Activated CD4-positive, alpha-beta T cell treated with anti-CD3 and anti-CD28 coated beads for 24 hours (primary cell): ENCODE measurements at places on chromosomes 13 and 19.

DNA sequence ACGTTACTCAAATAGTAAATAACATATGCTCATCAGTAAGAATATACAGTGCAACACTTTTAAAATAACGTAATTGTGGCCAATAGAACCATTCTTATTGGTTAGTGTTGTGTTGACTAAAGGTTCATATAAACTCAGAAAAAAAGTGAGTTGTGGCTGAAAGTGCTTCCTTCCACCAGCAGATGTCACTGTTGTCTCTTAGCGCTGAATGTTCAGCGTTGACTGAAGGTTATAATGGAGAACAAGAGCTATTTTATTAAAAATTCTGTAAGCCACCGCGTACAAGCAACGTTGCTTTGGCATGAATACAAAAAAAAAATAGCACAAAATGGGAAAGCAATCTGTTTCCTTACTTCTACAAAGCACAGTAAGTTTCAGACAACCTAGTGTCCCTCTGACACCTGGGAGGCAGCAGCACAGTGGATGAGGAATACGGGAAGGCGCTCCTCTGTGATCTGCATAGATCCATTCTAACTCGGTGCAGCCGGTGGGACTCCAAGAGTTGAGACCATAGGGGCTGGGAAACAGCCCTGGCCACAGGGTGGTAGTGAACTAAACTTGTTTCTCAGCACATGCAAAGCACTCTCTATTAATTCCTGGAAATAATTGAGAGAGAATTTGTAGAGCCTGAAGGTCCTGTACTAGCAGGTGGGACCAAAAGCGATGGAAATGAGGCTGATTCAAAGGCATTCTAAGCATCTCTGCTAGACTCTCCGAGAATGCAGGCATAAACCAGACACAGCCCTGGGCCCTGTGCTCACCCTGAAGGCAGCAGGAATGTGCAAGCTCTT, 23.9 kb upstream of the OXGR1 start:
- DNase-seq = peak; percentile 6

DNA sequence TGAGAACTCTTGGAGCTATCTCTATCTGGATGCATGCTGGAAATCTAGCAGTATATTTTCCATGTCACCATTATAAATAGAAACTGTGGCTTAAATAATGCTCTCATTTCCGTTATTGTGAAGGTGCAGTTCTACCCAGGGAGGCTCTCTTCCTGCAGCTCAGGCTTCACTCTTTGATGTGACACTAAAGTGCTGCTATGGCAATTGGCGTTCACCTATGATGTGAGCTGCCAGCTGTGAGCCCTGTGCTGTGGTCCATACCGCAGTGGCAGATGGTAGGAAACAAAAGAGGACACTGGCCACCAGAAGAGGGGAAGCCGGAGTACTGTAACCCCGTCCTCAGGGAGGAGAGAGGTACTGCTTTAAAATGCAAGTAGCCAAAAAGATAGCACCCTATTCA, 40.6 kb upstream of the ZNF681 start:
- DNase-seq = no peak

DNA sequence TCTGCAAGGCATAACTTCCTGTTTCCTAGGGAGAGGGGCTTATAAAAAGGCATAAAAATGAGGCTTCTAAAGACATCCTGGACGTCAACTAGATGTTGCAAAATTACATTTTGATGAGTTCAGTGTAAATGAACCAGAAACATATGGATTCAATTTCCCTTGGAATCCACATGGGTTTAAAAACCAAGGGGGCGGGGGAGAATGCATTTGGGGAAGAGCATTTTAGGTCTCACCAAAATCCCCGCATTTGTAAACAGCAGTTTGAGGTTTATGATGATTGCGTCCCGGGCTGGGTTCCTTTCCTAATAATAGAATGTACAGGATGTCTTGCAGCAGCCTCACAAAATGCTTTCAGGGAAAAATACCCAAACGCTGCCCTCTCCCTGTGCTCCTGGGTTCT, 407.8 kb downstream of the ZNF536 start:
- DNase-seq = no peak

- no peak for DNase-seq
Observed at GRCh38 chr19:50449236-50449899, 16.7 kb downstream of the MYBPC2 start.
